ENCODE measurements at places on chromosomes 16 and 17.
A peak's percentile ranks its signal among the peaks of the same experiment; 100 is the strongest.

GRCh38 chr17:77233635-77234334 is 93.0 kb downstream of the SEC14L1 start:
- peak; percentile 84 for DNase-seq

- no peak for DNase-seq
These were observed 63.5 kb upstream of the TEX2 start for GRCh38 chr17:64326420-64327054.

- no peak for DNase-seq
These were observed 47.8 kb downstream of the OMG start for GRCh38 chr17:31248986-31249834.

DNA sequence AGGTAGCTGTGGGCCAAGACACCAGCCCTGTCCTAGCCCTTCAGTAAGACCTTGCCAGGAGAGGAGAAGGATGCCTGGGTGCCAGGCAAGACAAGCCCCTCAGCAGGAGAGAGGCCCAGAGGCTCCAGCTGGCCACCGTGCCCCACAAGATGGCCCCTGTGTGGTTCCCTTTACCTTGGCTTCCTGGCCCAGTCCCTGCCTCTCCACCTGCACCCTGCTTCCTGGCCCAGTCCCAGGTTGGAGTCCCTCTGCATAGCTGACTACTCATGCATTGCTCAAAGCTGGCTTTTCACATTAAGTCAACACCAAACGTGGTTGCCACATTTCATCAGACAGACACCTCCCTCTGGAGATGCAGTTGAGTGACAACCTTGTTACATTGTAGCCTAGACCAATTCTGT is 4.0 kb downstream of the SYNGR3 start:
- DNase-seq = no peak

GRCh38 chr16:63612462-63613227 is 1509.2 kb downstream of the CDH11 start:
- no peak for DNase-seq

DNA sequence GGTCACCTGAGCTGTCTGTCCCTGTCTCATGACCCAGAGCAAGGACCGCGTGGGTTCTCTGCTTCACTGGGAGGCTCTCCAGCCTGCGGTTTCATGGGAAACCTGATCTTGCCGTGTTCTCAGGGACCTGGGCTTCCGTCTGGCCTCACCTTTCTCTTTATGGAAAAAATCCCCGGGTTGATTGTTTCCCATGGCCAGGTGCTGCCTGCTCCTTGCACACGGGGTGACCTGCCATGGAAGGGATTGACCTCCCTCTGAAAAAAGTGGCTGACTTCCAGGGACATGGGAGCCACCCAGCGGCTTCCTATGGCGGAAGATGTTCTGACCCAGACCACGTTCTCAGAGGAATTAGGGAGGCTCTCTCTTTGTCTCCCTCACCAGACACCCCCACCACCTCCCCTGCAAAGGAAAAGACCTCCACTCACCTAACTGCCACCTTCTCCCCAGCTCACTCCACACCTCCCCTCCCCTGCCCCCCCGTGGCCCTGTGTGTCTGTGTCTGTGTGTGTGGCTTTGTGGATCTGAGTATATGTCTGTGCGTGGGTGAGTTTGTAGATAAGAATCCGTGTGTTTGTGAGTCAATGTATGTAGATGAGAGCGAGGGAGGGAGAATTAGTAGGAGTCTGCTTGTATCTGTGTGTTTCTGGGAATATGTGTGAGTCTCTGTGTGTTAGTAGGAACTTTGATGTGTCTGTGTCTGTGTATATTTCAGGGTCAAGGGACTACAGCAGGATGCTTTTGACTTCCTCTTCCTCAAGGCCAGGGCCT is 154.6 kb downstream of the NTN1 start:
- no peak for DNase-seq

DNA sequence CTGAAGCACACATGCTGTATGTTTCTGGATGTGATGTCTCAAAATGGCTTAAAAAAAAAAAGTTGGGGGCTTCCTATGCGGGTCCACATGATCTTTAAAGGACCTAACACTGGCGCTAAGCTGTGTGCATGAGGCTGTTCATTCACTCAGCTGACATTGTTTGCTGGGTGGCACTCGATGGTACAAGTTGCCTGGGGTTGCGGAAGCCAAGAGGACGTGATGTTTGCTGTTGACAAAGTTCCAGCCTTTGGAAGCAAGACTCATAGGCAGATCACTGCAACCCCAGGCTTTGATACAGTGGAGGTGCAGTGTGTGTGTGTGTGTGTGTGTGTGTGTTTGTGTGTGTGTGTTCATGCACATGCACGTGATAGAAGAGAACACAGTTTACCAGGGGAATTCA is 29.5 kb upstream of the DNAI2 start:
- no peak for DNase-seq

- DNase-seq = no peak
These were observed 24.9 kb downstream of the MXRA7 start for GRCh38 chr17:76685846-76686245.

DNA sequence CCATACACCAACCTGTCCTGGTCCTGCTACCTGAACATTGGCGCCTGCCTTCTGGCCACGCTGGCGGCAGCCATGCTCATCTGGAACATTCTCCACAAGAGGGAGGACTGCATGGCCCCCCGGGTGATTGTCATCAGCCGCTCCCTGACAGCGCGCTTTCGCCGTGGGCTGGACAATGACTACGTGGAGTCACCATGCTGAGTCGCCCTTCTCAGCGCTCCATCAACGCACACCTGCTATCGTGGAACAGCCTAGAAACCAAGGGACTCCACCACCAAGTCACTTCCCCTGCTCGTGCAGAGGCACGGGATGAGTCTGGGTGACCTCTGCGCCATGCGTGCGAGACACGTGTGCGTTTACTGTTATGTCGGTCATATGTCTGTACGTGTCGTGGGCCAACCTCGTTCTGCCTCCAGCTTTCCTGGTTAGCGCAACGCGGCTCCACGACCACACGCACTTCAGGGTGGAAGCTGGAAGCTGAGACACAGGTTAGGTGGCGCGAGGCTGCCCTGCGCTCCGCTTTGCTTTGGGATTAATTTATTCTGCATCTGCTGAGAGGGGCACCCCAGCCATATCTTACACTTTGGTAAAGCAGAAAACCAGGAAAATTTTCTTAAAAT is 21.5 kb downstream of the TMEM204 start:
- no peak for DNase-seq

DNA sequence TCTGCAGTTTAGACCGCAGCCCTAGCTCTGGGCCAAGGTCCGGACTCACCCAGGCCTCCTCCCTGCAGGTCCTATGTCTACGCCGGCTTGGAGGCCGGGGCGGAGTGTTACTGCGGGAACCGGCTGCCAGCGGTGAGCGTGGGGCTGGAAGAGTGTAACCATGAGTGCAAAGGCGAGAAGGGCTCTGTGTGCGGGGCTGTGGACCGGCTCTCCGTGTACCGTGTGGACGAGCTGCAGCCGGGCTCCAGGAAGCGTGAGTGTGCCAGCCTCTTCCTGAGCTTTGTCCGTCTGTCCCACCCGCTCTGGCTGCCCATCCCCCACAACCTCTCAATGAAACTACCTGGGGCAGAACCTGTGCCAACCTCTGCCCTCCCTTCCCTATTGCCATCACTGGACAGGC is 20.1 kb downstream of the WSCD1 start:
- no peak for DNase-seq

DNA sequence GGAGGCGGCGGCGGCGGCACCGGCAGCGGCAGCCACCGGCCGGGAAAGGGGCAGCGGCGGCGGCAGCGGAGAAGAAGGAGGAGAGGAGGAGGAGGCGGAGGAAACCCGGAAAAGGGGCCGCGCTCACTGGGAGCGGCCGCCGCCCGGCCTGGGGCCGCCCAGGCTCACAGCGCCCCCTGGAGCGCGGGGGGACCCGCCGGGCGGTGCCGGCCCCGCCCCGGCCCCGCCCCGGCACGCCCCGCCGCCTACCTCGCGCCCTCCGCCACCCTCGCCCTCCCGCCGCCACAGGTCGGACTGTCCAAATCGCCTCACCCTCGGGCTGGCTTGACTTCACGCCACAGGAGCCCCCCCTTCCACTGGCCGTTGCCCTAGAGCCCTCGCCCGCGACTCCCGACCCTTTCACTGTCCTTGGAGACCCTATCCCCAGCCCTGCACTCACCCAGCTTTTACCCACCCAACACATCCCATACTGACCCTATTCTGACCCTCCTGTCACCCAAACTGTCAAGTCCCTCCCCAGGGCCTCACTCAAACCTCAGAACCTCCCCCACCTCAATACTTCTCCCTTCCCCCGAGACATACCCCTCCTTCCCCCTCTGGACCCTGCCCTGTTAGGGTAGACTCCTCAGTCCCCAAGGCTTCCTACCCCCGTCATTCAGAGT is at the start of gene CSNK2A2:
Gene CSNK2A2 (minus strand): TSS at position 85 of the 662 bp plus-strand sequence. CDS start 370 bp downstream, outside the sequence.
- peak; percentile 86 for DNase-seq

- no peak for DNase-seq
These were observed 44.7 kb downstream of the SOCS1 start for GRCh38 chr16:11211061-11211976.

DNA sequence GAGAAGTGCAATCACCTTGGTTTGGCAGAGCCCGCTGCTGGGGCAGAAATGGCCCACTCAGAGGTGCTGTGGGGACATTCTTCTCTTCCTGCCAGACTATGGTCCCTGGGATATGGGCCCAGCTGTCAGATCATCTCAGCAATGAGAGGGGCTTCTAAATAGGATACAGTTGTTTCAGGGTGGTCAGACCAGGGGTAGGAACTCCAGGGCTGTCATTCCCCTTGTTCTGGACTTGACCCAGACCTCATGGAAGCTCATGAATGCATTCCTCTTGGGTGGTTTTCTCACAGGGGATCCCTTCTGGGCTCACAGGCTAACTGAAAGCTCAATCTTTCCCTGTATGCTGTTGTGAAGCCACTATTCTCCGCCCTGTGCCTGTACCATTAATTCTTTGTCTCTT is 347.2 kb downstream of the SLC39A11 start:
- DNase-seq = no peak

- DNase-seq = no peak
These were observed 178.3 kb downstream of the PRKCB start for GRCh38 chr16:24013864-24014645.

- peak; percentile 26 for DNase-seq
These were observed 68.5 kb upstream of the MED9 start for GRCh38 chr17:17408236-17408794.

DNA sequence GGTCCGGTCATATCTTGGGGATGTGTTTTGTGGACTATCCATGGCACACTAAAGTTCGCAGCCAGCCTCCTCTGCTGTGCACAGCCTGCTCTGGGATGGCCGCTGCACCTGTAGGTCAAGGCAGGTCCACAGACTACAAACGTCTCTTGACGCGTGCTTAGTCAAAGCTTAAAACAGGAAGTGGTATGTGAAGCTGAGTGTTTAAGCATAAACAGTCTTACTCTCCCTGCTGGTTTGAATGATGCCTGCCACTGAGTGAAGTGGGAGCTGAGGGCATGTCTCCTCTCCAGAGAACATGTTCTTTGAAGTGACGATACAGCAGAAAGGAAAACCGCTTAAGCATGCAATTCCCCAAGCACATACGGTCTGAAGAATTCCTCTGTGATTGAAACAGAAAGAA is 365.6 kb downstream of the SLC39A11 start:
- DNase-seq = no peak

GRCh38 chr16:30526137-30526822 is at the start of gene ZNF768:
ZNF768 (minus strand) TSS chr16:30526566; CDS start chr16:30526413, 153 bp downstream.
- no peak for DNase-seq

- no peak for DNase-seq
These were observed 32.6 kb upstream of the ERN1 start for GRCh38 chr17:64162554-64162953.

DNA sequence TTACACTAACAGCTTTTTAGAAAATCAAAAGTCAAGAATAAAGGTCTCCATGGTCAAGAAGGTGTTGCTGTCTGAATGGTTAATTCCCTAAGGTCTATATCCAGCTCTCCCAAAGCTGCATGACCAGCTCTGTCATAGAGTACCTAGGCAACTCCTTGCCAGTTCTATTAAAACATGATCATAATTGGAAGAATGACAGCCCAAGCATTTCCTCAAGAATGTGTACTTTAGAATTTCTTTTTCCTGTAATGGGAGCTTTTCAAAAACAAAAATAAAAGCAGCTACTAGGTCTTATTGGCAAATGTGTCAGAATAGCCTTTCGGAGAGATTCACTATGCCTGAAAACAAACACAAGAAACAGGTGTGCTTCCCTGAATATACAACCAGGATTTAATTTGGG is 7.9 kb downstream of the SPOP start:
- DNase-seq = no peak

DNA sequence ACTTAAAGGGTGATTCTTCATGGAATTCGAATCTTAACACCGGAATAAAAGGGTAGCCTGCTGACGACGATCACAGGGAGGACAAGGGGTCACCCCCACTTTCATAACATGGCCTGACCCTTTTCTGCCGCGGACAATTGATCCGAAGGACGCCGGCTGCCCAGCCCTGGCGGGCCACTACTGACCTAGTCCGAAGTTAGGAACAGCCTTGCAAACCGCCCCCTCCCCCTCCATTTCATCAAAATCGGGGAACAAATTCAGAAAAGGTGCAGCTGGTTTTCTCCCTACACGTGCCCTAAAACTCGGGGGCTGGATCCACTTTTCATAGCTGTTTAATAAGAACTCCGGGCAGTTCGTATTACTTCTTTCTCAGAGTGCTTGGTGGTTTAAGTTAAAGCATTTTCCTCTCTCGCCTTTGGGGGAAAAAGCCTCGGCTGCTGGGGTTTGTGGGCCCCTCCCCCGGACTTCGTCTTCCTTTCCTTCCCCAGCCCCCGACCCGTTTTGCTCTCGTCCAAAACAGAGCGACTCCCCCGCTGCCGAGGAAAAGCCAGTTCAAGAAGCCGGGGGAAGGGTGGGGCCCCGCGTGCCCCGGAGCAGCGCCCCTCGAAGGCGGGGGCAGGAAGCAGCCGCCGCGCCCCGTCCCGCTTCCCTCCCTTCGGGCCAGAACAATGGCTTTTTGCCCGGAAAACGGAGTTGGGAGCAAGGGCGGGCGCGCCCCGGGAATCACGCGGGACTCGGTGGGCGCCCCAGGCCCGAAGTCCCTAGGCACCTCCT is 641 bp upstream of the CBX2 start:
- DNase-seq = peak; percentile 74

DNA sequence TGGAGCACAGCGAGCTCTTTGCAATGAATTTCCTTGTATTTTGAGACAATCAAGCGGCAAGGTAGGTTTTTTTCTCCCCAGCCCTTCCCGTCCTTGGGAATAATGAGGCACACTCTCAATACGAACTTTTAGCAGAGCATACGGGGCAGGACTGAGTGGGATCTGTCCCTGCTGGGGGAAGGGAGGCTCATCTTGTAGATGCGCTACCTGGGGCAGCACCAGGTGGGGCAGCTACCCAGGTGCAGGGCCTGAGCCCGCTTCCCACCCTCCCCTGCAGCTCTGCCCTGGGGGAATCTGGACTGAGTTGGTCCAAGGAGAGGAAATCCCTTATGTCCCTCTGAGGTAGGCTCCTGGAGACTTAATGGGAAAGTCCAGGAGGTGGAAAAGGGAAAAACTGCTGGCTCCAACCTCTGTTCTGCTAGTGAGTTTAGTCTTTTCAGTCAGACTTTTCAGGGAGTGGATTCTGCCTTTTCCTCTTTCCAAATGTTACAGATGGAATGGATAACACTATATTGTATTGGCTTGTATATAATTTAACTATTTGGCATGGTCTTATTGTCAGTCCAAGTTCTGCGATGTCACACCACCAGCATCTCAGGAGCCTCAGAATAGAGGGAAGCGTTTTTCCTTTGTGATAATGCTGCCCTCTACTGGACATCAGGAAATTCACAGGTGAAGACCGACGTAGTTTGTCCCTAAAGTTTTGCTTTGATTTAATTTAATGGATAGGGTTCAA is 9.6 kb upstream of the CES1 start:
- peak; percentile 29 for DNase-seq

Data from erythroblast (primary cell).